NCI-H460 (cell line): ENCODE measurements at places on chromosomes 11 and 22.

DNA sequence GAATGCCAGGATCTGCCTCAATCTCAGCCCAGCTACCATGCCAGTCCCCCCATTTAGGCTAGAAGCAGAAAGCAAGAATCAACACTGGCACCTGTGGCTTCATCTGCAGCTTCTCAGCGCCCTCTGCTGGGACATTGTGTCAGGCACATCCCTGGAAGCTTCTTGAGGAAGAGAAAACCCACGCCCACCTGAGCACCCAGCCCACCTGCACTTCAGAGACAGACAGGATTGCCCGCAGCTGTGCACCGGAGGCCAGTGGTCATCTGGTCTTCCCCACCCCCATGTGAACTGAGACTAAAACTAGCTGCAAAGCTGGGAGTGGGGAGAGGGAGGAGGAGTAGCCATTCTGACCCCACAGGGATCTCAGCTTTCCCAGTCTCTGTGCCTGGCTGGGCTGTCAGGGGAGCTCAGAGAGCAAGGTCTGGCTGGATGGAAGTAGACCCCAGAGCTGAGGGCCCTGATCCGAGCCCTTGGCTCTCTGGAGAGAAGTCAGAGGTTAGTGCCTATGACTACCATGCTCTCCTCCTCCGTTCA lies 66.8 kb downstream of the FEZ1 start:
- peak; percentile 38 for DNase-seq

DNA sequence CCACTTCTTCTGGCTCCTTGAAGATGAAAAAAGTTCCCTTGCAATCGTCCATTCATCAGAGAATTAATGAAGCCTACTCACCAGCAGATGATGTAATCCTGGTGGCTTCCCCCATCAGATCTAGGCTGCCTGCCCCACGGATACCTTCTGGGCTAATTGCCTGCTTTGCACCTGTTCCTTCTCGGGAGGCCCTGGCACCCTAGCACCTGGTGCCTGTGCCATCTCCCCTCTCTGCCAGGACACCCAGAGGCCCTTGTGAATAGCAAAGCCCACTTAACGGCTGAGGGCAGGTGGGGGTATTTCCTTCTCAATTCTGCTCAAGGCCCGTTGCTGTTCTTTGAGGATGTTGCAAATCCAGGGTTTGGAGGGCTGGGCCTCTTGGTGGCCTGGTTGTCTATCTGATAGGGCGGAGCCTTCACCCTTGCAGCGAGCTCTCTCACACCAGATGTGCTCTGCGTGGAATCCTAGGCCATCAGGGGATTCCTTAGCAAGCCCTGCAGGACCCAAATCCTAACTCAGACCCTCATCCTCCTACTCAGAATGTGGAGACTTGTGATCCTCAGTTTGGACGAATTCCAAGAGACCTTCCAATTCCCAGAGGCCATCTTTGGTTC lies at the start of gene LMO2:
Gene LMO2 (minus strand): TSS at position 363 of the 614 bp plus-strand sequence. CDS start 22,360 bp downstream, outside the sequence.
- no peak for DNase-seq

DNA sequence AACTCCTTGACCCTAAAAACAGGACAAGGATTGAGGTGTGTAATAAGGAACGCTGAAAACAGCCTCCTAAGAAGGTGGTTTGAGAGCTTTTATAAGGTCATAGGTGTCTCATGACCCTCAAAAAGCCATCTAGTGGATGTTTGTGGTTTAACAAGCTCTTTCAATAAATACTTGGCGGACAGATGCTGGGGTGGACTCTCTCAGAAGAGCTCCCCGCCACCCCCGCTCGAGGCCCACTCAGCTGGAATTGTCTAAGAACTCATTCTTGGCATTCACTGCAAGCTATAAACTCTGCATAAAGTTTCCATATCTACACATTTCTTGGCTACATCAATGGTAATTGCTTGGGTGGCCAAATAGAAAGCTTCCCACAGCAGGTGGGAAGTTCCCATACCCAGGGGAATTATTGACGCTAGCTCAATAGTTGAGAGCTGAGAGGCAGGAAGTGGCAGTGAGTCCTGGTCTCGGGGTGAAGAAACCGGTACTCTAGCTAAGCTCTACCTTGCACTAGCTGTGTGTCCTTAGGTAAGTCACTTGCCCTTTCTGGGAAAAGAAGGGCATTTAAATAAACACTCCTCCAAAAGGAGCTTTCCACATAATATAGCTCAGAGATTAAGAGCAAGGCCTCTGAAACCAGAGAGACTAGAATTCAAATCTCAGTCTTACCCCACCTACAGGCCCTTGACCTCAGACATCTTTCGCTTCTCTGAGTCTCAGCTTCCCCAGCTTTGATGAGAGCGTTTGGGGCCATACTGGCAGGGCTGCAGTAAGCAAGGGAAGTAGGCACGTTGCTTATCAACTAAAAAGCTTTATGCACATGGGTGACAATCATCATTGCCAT lies 6.4 kb downstream of the MS4A15 start:
- DNase-seq, result peak; percentile 13

GRCh38 chr11:78560153-78560552 lies 14.5 kb downstream of the NARS2 start:
- no peak for DNase-seq

GRCh38 chr22:38943201-38943600 lies 14.2 kb upstream of the APOBEC3A start:
- DNase-seq, result no peak

DNA sequence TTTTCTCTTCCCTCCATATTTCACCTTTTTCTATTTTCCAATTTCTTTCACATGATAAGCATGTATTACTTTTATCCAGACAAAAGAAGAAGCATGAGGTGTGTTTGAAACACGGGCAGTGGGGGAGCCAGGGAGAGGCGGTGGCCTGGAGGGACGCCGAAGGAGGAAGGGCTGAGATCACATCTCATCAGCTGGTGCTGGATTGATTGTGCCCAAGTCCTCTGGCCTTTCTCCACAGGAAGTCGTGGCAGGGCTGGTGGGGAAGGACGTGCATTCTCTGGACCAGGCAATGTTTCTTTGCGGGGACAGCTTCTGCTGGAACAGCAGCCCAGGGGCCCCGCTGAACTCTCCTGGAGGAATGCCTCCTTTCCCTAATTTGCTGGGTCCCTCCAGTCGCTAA lies 82.9 kb downstream of the MIAT start:
- no peak for DNase-seq

GRCh38 chr11:33574331-33574730 lies 126.3 kb downstream of the C11orf91 start:
- DNase-seq, result no peak

GRCh38 chr22:48425641-48426040 lies 1402.0 kb downstream of the BRD1 start:
- no peak for DNase-seq

DNA sequence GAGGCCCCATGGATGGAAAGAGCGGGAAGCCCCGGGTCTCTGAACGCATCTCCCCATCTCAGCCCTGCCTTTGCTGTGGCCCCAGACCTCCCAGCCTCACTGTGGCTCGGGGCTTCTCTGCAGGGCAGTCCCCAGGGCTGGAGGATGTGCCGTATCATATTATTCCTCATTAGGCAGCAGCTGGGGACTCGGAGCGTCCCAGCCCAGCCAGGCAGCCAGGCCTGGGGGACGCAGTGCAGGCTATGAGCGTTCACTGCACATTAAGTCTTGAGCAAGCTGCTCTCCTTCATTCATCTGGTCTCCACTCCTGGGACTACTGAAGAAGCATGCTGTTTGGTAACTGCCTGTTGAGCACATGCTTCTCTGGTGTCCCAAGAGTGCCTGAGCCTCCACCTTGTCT lies 226.8 kb upstream of the TBCEL start:
- no peak for DNase-seq

- DNase-seq, result no peak
These were observed 176.5 kb downstream of the TENM4 start for GRCh38 chr11:79264284-79264683.

DNA sequence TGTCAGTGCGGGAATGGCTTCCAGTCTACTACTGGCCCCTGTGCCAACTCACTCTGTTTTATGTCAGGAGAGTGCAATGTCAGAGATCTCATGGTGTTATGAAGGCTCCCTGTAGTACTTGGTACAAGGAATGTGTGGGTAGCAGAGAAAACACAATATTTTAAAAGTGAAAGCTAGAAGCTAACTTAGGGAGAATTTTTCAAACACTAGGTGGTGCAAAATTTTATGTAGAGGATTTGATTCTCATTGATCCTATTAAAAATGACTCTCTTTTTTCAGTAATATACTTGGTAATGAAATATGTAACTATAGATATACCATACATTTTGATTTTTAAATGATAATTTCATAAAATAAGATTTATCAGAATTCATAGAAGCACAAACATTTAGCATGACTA lies 134.7 kb downstream of the JRKL start:
- DNase-seq, result no peak

DNA sequence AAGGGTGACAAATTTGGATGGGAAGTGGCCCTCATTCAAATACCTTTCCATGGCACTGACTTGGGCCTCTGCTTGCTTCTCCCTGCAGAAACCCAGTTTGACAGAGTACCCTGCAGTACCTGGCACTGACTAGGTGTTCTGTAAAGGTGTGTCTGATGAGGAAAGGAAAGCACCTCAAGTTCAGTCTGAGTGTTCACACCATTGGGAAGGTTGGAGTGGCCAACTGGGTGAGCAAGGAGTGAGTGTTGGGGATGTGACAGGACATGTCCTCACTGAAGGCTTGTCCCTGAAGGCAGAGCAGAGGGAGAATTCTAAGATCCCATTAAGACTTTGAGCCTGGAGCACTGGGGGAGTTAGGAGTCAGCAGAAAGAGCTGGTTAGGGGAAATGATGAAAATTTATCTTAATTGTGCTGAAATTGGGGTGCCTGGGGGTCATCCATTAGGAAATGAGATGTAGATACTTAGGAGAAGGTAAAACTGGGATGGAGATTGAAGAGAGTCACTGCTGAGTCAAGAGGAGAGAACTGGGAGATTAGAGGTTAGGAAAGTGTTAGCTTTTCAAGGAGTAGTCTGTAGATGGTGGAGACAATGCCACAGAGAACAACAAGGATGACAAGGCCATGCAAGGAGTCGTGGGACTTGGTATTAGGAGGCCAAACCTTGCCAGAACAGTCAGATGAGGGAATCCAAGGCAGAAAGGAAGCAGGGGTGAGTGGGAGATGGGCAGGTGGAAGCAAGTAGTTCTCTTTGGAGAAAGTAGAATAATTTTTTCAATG lies 6.1 kb downstream of the SREBF2 start:
- no peak for DNase-seq

GRCh38 chr11:79439886-79440570 lies 802 bp downstream of the TENM4 start:
- DNase-seq, result no peak

- no peak for DNase-seq
These were observed 28.8 kb downstream of the PRDM10 start for GRCh38 chr11:129973809-129974208.

- no peak for DNase-seq
These were observed 274.4 kb upstream of the SYN3 start for GRCh38 chr22:33332538-33332937.

DNA sequence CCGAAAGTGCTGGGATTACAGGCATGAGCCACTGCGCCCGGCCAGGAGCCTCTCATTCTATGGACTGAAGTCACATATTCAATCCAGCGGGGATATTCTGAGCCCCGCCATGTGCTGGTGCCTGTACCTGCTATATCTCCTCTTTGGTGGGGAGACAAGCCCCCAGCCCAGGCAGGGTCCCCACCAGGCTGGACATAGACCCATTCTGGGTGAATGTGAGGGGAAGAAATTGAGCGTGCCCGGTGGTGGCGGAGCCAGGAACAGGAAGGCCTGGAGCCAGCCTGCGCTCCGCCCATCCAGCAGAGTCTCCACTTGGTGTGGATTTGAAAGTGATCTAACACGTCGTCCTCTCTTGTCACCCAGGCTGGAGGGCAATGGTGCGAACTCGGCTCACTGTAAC lies 38.0 kb upstream of the CSNK1E start:
- no peak for DNase-seq

GRCh38 chr11:128741916-128742315 lies 48.0 kb downstream of the FLI1 start:
- no peak for DNase-seq

GRCh38 chr11:129881570-129882170 lies 13.7 kb downstream of the NFRKB start:
- DNase-seq, result peak; percentile 25

GRCh38 chr22:49565516-49565855 lies 262.2 kb downstream of the BRD1 start:
- DNase-seq, result no peak

GRCh38 chr22:31036671-31037550 lies 44.2 kb upstream of the SMTN start:
- peak; percentile 40 for DNase-seq

GRCh38 chr11:64018310-64018709 lies 17.4 kb upstream of the FLRT1 start:
- DNase-seq, result no peak

DNA sequence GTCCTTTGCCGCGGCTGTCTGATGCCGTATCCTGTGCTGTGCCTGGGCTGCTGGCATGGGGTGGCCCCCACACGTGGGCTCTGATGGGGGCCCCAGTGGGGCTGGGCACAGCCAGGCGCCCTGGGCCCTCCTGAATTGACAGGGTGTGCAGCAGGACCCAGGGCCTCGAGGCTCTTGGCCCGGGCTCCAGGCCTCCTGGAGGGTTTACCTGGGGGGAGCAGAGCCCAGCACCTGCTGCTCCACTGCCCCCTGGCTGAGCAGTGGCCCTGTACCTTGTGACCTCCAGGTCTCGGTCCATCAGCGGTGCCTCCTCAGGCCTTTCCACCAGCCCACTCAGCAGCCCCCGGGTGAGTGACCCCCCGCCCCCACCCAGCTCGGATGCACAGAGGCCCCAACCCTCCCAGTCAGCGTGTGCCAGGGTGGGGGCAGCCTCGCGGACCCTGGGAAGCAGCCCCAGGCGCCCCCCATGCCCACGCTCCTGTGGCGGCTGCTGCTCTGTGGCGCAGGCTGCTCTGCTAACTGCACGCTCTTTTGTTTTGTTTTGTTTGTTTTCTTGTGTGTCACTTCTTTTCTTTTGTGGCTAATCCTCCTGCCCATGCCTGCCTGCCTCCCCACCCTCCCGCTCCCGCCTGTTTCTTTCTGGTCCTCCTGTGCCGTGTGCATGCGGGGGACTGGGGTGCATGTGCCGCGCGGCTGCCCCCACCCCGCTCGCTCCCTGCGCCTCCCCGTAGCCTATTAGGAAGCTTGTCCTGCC lies 36.9 kb downstream of the MOB2 start:
- DNase-seq, result no peak

- no peak for DNase-seq
These were observed 10.8 kb downstream of the KRTAP5-6 start for GRCh38 chr11:1707751-1708150.

- DNase-seq, result no peak
These were observed 13.0 kb downstream of the ACO2 start for GRCh38 chr22:41481925-41482318.

GRCh38 chr11:62883673-62884072 lies 3.0 kb downstream of the SLC3A2 start:
- no peak for DNase-seq

- DNase-seq, result no peak
These were observed 57.4 kb upstream of the BMAL1 start for GRCh38 chr11:13220148-13220547.
